ENCODE measurements at places on chromosomes 6 and 20. TPM values are rescaled to one million over a fixed set of nuclear protein-coding genes. Genes with fewer than 3 reads are reported as not detected.

ZNF391 gene
- 1.2 TPM for total RNA-seq

SLC22A3 gene
- 4.2 TPM for total RNA-seq

DDRGK1 gene
- 80.7 TPM for total RNA-seq

RHAG gene
- not detected for total RNA-seq

SLC17A3 gene
- not detected for total RNA-seq

CCN5 gene
- not detected for total RNA-seq

DNA sequence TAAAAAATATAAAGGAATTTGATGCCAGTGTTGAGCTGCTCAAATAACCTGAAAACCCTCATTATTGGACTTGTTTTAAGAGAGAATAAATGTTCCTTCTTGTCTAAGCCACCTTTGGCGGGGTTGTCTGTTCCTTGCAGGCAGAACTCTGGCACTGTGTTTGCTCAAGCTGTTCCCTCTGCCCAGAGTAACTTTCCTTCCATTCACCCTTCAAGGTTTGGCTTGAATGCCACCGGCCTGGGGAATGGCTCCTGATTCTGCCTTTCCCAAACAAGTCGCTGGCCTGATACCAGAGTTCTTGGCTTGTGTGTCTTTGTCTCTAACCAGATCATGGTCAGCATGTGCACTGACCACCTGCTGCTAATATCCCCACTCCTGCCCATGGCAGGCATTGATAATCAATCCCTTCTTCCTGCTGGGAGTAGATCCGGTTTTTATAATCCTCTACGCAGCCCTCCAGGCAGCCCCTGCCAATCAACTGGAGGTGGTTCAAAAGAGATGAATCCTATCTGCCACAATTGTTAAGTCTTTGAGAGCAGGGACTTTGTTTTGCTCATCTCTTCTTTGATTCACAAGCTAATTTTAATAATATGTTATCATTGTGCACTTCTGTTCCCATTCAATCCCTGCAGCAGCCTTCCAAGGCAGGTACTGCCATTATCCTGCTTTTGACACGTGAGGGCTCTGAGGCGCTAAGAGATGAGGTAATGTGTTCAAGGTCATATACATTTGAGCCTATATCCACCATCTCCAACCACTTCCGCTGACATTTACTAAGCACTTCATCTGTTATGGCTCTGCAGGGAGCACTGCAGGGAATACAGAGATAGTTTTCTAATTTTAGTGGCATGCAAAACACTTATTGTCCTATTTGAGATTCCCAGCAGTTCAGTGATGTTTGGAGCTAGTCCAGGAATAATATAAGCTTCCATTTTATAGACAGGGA is 3.1 kb upstream of the CCM2L start:
- no peak for DNase-seq

DNA sequence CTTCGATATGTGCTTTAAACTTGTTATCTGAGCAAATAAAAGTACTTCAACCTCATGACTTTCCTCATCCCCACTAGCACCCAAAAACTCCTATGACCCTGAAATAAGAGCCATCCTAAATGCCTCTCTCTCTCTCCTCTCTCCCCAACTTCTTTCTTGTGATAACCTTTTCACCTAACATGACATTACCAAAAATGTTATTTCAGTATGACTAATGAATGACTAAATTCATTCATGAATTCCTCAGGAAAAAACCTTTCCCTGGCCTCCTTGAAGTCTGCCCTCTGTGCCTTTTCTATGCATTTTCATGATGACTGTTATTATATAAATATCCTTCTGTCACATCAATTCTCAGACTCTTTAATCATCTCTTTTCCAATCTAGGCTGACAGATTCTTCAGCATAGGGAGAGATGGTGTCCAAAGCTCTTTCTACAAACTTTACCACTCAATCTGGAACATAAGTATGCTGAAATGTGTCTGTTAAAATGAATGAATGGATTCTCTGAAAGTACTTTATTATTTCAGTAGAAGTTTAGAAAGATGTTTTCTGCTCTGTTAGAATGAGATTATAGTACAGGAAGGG is 114.3 kb upstream of the GGTLC1 start:
- no peak for DNase-seq

DNA sequence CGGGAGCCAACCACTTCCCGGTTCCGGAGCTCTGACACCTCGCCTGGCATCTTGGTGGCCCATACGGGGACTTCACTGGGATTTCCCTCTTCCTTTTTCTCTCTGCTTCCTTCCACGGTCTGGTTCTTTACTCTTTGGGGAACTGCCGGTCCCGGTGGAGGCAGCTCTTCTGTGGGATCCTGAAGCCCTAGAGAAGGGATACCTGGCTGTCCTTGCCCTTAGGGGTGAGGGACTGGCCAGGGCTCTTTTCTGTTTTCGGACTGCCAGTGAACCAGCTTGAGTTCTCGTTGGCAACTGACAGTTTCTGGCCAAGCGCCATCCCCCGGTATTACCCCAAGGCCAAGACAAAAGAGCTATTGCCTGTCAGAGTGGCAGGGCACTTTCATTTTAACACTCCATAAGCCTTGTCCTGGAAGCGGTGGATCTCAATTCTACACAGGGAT is 880 bp upstream of the CPXM1 start:
- no peak for DNase-seq

- DNase-seq = no peak
Measured at GRCh38 chr6:31079656-31080261, 32.6 kb downstream of the C6orf15 start.

GRCh38 chr6:1952740-1953360 is 292.6 kb downstream of the GMDS start:
- DNase-seq = peak; percentile 96

DNA sequence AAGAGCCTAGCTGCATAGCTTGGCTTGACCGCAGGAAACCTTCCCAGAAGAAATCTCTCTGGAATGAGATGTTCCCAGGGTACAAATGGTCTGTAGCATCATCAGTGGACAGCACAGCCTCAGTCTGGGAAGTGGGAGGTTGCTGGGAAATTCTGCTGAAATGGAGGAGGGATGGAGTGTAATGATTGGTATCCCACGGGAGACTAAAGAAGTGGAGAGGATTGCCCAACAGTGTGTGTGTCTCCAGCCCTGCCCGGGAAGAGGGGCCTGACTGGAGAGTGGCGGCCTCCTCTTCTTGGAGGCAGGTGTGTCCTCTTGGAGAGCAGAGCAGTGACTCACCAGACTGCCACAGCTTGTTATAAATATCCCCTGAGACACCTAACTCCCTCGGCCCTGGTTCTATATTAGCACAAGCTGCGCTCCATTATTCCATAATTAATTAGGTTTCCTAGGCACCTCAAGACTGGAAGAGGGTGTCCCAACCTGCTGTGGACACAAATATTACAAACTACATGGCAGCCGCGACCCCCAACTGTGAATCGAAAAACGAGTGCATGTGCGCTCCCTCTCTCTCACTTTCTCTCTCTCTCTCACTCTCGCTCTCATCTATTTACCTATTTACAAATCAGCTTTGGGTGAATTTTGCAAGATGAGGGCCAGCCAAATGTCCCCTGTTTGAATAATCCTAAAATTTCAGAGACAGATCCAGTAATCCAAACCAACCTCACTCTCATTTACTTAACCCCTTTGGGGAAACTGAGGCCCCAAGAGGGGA is 68.8 kb downstream of the FGD2 start:
- DNase-seq = no peak

GRCh38 chr6:120096696-120097260 is 747.2 kb upstream of the MAN1A1 start:
- no peak for DNase-seq

- no peak for DNase-seq
Measured at GRCh38 chr6:14128012-14128411, 10.4 kb downstream of the CD83 start.

Data from epithelial cell of proximal tubule (primary cell).